ENCODE measurements at places on chromosomes 12 and 14.

DNA sequence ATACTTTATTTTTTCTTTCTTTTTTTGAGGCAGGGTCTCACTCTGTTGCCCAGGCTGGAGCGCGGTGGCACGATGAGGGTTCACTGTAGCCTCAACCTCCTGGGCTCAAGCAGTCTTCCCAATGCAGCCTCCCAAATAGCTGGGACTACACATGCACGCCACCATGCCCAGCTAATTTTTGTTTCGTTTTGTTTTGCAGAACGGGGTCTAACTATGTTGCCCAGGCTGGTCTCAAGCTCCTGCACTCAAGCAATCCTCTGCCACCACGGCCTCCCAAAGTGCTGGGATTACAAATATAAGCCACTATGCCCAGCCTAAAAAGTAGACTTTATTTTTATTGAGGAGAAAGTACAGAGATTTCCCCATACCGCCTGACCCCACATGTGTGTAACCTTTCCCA lies 4.7 kb upstream of the MSI1 start:
- no peak for DNase-seq

DNA sequence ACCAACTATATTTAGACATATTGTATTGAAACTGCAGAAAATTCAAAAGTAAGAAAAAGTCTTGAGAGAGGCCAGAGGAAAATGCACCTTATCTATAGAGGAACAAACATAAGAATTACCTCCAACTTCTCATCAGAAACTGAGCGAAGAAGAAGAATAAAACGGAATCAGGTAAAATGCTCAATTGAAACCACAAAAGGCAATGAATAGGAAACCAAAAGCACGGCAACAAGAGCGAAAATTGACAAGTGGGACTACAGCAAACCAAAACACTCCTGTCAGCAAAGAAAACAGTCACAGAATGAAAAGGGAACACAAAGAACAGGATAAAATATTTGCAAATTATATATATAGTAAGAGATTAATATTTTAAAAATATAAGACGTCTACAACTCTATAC lies 61.9 kb upstream of the PARP11 start:
- DNase-seq: no peak

GRCh38 chr12:57241402-57242310 lies 9.3 kb downstream of the STAC3 start:
- no peak for DNase-seq

DNA sequence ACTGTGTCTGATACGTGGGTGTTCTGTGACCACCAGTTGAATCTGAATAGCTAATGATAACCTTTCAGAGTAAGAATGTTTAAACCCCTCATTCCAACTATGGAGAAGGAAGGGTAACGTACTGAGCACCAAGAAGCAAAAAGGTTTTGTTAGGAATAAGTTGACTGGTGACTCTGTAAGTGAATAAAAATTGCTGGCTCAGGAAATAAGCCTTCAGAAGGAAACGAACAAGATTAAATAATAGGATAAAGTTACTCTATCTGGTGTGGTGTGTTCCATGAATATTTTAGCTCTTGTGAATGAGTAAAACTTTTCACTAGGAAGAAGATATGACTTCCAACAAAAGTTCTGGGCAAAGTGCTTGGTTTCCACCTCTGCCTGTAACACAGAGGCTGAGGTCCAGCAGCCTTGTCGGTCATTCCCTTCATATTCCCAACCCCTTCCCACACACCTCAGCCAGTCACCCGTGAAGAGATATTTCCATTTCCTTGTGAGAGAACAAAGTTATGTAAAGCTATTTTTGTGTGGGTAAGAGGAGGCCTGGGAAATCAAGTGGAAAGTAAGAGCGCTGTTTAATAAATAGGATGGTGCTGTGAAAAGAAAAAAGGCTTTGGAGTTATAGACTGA lies 47.1 kb downstream of the ARF6 start:
- DNase-seq: no peak

DNA sequence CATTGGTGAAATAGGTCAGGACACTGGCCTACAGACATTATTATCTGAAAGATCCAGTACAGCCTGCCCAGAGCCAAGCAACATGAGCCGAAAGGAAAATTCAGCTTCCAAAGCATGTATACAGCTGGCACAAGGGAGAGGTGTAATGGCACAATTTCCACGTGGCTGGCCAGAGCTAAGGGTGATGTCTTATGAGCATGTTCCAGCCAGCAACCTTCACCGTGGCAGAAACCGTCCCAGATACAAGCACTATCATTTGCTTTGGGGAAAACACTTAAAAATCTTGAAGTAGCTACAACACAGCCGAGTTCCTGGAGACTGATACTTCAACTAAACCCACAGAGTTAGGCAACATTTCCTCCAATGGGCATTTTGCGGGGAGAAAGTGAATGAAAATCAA lies 44.5 kb downstream of the CORO1C start:
- no peak for DNase-seq

DNA sequence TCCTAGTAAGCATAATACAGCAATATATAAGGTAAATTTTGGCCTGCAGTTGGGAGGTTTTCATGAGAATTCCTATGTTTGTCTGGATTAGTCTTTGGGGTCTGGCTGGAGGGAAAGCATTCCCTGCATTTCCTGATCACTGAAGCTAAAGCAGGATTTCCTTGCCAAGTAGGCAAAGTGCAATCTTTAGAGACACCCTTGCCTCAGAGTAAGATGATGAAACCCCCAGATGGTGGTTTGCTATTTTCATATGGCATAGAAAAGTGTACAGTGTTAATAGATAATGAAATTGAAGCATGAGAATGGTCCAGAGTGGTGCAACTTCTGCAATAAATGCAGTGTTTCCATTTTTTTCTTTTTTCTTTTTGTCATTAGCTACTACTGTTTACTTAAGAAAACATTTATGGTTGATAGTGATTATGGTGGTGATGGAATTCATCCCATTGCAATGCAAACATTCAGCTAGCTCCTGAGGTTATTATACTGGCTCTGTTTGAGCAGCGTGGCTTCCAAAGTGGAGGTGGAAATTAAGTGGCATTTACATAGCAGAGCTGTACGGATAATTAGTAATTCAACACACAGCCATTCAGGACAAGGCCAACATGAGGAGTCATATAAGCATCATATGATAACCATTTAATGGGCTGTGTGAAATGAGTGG lies 276.3 kb downstream of the DUSP6 start:
- no peak for DNase-seq

GRCh38 chr12:12159988-12160387 lies 89.2 kb downstream of the BCL2L14 start:
- DNase-seq: no peak

- no peak for DNase-seq
Measured at GRCh38 chr12:63808631-63809030, 28.9 kb downstream of the RXYLT1 start.

GRCh38 chr12:101931498-101932326 lies 54.3 kb downstream of the DRAM1 start:
- DNase-seq: no peak

- no peak for DNase-seq
Measured at GRCh38 chr14:37508503-37508902, 86.5 kb downstream of the FOXA1 start.

All from iPS DF 19.7 (cell line).